Dorsolateral prefrontal cortex (tissue), 122 donors: ENCODE measurements at places on chromosomes 11 and 22.
A peak's percentile ranks its signal among the peaks of the same experiment; 100 is the strongest.

DNA sequence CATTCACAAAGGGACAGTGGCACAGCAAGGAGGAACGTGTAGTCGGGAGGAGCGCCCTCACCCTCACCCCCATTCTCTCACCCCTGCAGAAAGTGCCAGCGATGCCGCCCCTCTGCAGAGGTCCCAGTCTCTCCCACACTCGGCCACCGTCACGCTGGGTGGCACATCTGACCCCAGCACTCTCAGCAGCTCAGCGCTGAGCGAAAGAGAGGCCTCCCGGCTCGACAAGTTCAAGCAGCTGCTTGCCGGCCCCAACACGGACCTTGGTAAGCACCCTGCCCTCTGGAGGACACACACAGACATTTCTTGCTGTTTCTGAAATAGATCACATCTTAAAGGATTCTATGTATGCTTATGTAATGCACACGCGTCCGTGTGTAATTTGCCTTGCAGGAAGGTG is 34.9 kb downstream of the TBC1D22A start:
- DNase-seq, result no peak

GRCh38 chr22:26460202-26460601 is 23.4 kb downstream of the HPS4 start:
- no peak for DNase-seq

GRCh38 chr22:47558828-47559700 is 796.6 kb downstream of the TBC1D22A start:
- DNase-seq, result no peak

DNA sequence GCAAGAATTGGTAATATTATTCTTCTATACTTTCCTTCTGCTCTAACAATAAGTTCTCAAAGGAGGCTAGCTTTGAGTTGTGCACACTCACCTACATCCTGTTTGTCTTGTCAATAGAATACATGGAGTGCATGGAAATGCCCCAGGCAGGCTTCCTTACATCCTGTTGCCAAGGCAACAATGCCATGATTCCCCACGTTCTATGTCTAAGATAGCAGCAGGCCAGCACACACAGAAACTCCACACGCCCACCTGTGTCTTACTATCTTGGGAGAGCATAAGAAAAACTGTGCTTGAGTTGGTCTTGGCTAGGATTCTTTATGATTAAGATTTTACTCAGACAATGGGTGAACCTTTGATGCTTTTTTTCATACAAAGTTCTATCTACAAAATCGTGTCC is 379.2 kb downstream of the AASDHPPT start:
- DNase-seq, result peak; percentile 63

DNA sequence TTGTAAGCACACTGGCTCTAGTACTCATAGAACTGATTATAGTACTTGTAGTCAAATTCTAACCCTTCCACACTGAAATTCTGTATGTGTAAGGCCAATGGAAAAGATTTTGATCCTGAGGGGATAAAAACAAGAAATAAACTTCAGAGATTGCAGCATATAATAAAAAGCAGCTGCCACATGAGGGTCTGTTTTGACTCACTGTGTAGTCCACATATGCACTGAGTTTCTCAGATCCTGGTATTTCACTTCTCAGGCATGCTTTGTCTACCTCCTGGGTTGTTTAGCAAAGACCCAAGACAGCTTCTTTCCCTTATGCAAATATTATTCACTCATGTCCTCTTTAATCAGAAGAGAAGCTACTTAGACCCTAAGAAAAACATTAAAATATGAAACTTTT is 71.1 kb upstream of the SLC5A12 start:
- DNase-seq, result no peak

DNA sequence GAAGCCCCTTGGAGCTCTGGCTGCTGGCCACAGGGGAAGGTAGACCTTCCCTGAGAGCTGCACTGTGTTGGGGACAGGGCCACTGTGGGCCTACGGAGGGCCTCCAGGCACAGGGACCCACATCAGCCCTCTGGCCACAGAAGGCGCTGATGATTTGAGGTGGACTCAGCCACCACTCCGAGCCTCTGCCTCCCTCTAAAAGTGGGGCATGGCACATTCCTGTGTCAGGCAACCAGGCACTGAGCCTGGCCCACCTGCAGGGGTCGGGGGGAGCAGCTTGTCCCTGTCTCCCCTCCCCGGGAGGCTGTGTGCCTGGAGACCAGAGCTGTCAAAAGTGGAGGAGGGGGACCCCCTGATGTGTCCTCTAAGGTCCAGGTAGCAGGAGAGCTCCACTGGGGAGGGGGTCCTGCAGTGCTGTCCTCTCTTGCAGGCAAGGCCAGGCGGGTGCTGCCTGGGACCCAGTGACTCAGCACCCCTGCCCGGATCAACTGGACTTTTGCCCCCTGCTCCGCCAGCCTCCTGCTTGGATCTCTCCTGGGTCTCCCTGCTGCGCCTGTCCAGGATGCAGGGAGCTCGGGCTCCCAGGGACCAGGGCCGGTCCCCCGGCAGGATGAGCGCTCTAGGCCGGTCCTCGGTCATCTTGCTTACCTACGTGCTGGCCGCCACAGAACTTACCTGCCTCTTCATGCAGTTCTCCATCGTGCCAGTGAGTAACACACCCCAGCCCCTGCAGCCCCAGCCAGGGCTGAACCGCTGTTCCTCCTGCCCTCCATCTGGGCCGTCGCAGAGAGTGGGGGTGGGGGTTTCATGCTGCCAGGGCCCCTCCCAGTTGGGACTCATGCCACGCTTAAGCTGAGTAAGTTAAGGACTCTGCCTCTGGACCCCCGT is 17.5 kb upstream of the CDKN1C start:
- no peak for DNase-seq

- DNase-seq, result no peak
Measured at GRCh38 chr22:36381513-36382128, 6.1 kb downstream of the MYH9 start.

DNA sequence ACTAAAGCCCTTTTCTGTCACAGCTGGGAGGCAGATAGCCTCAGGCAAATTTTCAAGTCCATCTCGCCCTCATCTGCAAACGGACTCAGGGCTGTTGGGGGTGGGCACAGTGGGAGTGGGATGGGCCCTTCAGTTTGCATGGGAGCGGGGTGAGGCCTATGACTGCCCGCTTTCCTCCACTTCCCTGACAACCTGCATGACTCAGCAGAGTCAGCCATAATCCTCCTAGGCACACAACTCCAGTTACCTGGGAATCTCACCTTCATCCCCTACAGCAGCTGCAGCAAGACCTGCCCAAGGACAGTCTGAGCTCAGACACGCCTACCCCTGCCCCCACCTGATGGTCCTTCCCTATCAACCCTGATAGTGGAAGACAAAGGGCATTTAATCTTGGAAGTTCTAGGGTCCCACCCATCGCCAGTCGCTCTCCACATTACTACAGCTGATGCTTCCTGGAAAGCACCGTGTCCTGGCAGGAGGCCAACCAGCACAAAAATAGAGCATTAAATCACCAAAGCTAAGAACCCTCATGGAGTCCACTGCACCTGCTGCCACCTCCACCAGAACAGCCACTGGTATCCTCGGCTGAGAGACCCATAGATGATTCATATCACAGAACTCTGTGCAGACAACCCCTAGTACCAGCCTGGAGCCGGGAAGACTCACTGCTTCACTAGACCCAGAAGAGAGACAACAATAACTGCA is 319.3 kb downstream of the DCDC1 start:
- no peak for DNase-seq

GRCh38 chr11:1335811-1336761 is 26.7 kb upstream of the TOLLIP start:
- no peak for DNase-seq

GRCh38 chr11:102614485-102614884 is 10.6 kb downstream of the MMP20 start:
- DNase-seq, result no peak

- no peak for DNase-seq
Measured at GRCh38 chr22:48556751-48557150, 1270.9 kb downstream of the BRD1 start.

GRCh38 chr22:44529827-44530523 is 31.9 kb upstream of the RTL6 start:
- DNase-seq, result no peak

- DNase-seq, result no peak
Measured at GRCh38 chr11:7480113-7480512, 5.2 kb upstream of the OLFML1 start.

- DNase-seq, result no peak
Measured at GRCh38 chr22:40324468-40325305, 21.6 kb upstream of the ADSL start.

DNA sequence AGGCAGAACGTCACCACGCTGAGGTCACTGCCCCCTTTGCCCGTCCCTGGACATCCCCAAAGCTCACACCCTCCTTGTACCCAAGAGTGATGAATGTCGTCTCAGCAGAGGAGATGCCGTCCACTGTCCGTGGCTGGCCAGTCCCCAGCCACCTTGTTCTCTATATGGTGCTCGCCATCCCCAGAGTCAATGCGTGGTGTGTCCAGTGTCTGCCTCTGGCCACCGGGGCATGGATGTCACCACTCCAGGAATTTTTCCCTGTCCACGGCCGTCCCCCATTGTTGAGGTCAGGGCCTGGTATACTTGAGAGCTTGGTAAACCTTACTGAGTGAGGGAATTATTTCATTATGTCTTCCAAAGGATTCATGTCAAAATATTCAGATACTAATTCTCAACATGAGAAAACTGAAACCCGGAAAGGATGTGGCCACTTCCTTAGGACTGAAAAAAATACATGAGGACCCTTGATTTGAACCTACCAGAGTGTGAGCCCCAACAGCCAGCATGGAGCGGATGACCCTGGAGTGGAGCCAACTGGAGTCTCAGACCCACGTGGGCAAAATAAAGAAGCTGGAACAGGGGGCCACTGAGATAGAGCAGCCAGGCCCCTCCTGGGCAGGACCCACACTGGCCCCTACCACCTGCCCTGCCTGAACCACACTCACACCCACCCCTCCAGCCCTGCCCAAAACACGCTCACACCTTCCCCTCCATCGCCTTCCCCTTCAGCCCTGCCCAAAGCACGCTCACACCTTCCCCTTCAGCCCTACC is 376.4 kb downstream of the BRD1 start:
- no peak for DNase-seq

GRCh38 chr11:399731-400211 is 5.8 kb downstream of the PKP3 start:
- DNase-seq, result no peak

DNA sequence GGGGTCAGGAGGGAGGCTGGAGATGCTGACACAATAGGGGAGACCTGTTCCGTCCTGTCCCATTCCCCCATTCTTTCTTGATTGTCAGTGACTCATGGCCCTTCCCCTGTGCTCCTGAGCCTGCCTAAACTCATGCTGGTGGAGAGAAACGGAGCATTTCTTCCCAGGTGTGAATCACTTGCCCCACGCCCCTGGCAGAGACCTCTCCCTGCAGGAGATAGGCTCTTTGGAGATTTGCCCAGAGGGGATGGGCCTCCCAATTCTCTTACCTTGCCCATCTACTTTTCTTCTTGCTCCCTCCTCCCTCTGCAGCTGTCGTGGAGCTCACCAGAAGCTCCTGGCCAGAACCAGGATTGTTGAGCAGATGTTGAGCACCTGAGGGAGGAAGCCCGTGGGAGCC is 121.9 kb upstream of the OR9Q1 start:
- DNase-seq, result no peak

GRCh38 chr11:125445731-125446130 is 50.3 kb downstream of the FEZ1 start:
- no peak for DNase-seq

GRCh38 chr11:75268626-75269366 is 28.2 kb downstream of the TPBGL start:
- DNase-seq, result peak; percentile 30

DNA sequence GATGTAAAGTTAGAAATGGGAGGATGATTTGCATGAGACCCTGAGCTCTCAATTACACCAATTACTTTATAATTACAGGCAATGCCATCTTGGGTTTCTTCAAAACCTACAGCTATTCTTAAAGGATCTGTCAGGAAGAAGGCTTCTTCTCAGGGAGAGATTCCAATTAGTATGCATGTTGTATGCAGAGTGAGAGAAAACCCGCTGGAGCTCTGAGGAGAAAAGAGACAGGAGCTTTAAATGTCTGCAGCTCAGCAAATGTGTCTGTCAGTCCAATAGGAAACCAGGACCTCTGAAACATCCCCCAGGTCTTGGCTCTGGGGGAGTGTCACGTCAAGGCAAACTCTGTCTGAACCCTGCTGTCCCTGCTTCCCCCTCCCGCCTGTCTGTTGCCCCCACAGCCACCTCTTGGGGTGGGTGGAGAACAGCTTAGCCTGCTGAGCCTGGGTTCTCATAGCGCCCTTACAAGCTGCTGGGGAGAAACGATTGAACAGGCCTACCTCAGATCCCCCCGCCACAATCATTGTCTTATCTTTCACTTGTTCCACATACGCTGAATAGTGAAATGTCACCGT is 140.2 kb downstream of the SPATA19 start:
- no peak for DNase-seq

GRCh38 chr11:121515335-121515671 is 62.5 kb upstream of the SORL1-AS1 start:
- DNase-seq, result no peak

DNA sequence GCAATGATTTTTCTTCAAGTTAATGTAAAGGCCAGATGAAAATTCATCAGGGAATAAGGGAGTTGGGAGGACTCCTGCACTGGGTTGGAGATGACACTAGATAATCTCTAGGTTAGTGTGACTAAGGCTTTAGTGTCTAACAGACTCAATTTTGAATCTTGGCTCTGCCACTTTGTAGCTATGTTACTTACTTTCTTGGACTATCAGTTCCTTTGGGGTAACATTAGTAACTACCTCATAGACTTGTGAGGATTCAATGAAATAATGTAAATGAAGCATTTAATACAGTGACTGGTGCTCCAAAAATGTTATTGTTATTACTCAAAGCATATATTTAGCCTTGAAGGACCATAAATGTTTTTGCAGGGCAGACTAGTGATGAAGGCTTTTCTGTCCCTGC is 9.6 kb upstream of the CCDC89 start:
- DNase-seq, result no peak

- DNase-seq, result no peak
Measured at GRCh38 chr11:26905368-26905767, 88.5 kb upstream of the FIBIN start.

DNA sequence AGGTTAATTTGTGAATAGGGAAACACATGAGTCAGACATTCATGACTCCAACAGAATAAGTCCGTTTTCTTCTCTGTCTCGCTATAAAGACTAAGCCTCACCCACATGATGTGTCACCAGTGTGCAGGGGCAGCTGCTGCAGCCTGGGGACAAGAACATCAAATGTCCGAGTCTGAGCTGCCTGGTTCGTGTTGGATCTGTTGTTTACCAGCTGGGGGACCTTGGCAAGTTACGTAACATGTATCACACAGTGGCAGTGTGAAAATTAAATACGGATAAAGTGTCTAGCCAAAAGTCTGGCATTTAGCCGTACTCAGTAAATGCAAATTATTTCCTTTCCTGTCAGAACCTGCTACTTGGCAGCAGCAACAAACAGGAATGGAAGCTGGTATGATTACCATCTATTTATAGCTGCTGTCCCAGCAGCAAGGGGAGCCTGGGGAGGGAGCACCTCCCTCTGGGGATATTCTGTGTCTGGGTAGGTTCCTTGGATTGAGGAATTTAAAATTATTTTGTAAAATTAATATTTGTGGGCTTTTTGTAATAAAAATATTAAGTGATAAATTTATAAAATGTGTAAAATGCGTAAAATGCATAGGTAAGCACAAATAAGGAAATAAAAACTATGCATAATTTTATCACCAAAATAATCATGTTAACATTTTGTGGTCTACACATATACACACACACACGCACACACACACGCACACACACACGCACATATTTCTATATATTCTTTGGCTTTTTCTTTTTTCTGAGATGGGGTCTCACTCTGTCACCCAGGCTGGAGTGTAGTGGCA is 1.3 kb upstream of the CLDN25 start:
- peak; percentile 88 for DNase-seq
